Activated gamma-delta T cell treated with anti-CD3 and anti-CD28 coated beads, Interleukin-2, amount 50 U/mL, for 16 hours (primary cell): ENCODE measurements at places on chromosomes 5 and 9.

DNA sequence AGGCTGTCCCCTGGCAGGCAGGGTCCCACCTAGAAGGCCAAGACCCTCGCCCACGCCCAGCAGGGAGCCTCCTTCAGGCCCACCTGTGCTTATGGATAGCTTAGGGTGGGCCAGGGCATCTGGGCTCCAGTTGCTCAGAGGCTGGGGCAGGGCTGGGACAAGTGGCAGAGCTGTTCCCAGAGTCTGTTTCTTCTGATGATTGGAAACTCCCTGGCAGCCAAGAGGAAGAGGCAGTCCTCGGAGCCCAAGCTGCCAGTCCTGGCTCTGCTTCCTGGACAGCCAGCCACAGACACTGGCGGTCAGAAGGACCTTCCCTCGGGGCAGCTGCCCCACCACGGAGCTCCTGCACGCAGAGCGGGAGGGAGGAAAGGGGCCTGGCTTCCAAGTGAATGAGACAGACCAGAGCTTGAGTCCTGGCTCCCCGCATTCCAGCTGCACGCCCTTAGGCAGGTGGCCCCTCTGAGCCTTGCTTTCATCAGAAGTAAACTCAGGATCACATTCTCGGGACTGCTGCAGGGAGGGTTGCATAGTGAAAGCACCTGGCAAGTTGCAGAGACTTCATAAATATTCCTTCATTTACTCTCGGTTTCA is 37.9 kb upstream of the GABRP start:
- no peak for DNase-seq

GRCh38 chr5:66824476-66824875 is 228.3 kb downstream of the MAST4 start:
- DNase-seq, result no peak

DNA sequence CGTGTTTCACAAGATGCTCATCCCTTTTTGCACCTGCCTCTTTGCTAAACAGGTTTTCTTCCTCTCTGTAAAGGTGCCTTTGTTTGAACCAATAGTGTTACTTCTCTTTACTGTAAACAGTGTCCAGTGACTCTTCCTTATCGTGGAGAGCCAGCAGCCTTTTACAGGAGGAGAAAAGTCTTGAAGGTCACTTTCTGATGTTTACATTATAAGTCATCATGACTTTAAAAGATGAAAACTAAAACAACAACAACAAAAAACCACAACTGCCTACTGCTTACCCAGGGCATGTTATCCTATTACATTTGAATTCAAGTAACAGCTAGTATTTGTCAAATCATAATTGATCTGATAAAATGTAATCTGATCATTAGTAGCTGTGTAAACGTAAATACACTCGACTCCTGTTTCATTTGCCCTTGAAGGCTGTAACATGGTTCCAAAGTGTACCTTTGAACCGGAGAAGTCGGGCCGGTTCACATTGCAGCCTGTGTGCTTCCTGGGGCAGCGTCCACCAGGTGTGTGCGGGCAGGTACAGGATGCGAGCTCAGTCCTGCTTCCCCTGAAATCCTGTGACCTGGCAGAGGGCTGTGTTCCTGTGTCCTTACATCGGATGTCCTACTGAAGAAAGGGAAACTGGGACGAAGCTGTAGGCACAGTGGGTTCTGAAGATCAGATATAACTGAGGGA is 118.1 kb downstream of the C9orf152 start:
- no peak for DNase-seq

GRCh38 chr9:87573841-87574342 is 76.2 kb downstream of the DAPK1 start:
- DNase-seq, result no peak

GRCh38 chr9:126408004-126408403 is 81.4 kb downstream of the MVB12B start:
- no peak for DNase-seq

- no peak for DNase-seq
Observed at GRCh38 chr5:113546703-113547183, 33.2 kb downstream of the YTHDC2 start.

DNA sequence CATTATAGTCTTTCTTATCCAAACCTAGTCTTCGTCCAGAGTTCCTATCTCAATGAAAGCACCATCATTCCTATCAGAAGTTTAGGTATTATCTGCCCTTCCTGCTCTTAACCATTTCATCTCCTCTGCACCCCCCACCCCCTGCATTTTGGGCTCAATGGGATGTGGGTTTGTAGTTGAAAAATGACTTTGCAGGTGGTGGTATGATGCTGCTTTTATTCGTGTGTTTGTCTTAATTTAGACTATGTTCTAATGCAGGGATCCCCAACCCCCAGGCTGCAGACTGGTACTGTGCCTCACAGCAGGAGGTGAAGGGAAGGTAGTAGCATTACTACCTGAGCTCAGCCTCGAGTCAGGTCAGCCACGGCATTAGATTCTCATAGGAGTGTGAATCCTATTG is 49.4 kb upstream of the ZNF608 start:
- DNase-seq, result no peak

- DNase-seq, result no peak
Observed at GRCh38 chr5:64859881-64860280, 91.2 kb downstream of the CWC27 start.

DNA sequence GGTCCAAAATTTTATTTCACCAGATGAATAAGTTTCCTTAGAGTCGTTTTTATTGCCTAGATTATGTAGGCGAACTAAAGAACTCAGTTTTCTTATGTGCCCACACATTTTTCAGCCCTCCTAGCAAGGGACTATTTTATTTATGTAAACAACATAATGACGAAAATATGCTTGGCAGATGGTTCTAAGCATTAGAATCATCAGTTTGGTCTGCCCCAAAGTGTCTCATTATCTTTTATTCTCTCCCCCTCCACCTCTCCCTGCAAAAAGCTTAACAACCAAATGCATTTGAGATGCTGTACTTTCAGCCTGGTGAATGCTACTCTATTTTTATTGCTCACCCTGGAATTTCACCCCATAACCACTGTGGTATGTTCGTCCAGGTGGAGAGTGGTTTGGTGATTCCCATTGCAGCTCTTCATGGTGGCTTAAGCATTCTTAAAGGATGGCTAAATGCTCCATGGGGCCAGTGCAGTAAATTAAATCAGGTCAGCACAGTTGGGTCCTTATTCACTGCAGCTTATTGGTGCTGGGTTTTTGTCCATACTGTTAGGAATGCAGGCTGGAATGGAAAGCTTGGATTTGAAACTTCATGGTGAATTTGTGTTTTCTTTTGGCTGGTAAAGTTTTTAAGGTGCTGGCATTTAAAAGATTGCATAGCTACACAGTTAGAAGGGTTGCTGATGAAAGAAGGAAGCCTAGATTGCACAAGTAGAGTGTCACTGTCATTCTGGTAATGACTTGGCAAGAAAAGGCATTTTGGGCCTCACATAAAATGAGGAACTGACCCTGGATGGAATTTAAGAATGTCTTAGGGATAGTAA is 39.2 kb downstream of the TLE4 start:
- DNase-seq, result no peak

GRCh38 chr5:1918488-1919208 is 35.9 kb upstream of the IRX4 start:
- DNase-seq, result no peak

DNA sequence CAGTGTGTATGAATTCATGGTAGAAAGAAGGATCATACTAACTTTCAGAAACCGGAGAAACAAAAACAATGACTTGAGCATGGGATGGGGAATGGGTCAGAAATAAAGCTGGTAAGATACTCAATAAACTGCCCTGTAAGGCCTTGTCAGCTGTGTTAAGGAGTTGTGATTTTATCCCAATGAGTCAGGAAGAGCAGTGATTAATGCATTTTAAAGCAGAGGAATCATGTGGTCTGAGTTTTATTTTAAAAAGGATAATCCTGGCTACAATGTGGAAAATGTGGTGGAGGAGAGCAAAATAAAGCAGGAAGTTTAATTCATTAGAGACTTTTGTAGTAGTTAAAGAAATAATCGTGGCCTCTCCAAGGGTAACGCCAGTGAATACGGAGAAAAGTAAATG is 28.7 kb downstream of the DHX29 start:
- DNase-seq, result no peak

GRCh38 chr9:71632776-71633175 is 135.5 kb downstream of the CEMIP2 start:
- no peak for DNase-seq

DNA sequence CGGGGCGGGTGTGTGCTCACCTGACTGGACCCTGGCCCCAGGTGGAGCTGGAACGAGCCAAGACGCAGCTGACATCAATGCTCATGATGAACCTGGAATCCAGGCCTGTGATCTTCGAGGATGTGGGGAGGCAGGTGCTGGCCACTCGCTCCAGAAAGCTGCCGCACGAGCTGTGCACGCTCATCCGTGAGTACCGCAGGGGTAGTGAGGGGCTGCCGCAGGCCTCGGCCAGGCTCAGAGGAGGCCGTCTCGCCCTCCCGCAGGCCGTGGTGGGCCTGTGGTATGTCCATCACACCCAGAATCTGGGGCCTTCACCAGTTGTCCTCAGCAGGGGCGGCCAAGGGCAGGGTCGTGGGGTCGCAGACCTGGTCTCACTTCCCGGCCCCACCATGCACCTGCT is 11.3 kb downstream of the PMPCA start:
- DNase-seq, result no peak
